ENCODE measurements at places on chromosomes 6 and 20.

DNA sequence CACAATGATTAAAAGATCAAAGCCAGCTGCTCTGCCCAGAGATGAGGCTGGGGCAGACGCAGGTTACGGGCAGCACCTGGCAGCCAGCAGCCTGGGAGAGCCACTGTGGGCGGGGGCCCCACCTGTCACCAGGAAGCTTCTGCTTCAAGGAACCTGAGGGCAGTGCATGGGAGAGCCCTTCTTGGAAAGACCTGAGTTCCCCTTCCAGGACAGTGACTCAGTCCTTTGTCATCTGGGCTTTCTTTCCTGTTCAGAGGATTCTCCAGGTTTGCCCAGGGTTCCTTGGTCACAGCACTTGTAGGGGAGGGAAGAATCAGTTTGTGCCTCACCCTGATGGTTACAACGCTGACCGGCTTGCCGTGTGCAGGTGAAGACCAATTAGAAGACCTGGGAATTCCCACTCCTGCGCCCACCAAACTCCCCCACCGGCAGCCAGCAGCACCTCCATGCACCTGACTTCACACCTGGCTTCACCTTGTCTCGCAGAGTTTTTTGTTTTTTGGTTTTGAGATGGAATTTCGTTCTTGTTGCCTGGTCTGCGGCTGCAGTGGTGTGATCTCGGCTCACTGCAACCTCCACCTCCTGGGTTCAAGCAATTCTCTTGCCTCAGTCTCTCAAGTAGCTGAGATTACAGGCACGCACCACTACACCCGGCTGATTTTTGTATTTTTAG, 2.0 kb downstream of the ZBP1 start:
- ATAC-seq, result no peak

GRCh38 chr20:651713-652614, 1.0 kb downstream of the SRXN1 start:
- no peak for ATAC-seq

DNA sequence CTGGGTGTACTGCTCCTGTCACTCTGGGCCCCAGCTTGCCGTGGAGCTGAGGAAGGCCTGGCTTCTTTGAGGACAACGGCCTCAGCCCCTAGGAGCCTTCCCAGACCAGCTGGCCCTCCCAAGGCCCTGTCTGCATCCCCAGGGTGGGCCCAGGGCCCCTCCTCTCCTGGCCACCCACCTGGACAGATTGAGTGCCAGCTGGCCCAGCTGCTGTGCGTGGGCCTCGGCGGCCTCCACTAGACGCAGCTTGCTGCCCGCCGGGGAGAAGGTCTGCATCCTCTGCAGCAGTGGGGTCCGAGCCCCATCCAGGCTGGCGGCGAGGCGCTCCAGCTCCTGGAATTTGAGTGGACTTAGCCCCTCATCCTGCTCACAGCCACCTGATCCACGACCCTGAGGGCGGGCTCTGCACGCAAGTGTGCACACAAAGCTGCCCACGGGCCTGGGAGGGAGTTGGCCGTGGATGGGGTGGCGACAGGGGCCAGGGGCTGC, 14.4 kb downstream of the ADRM1 start:
- no peak for ATAC-seq

DNA sequence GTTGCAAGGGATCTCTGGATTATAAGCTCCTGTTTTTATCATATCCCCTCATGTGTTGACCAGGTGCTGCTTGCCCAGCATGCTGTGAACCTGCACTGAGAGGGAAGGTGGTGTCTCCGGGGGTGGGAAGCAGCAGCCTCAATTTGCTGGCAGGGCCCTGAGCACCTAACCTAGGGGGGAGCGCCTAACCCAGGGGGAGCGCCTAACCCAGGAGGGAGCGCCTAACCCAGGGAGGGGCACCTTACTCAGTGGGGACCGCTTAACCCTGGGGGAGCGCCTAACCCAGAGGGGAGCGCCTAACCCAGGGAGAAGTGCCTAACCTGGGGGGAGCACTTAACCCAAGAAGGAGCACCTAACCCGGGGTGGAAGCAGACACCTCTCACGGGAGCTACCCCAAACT, 83.3 kb upstream of the QKI start:
- no peak for ATAC-seq

- no peak for ATAC-seq
These were observed 102.8 kb upstream of the TMEM170B start for GRCh38 chr6:11434565-11435326.

Measured in activated CD4-positive, CD25-positive, alpha-beta regulatory T cell treated with anti-CD3 and anti-CD28 coated beads, Interleukin-2, amount 50 U/mL, for 24 hours (primary cell).